T-helper 9 cell (primary cell): ENCODE measurements at places on chromosomes 6 and 20.

DNA sequence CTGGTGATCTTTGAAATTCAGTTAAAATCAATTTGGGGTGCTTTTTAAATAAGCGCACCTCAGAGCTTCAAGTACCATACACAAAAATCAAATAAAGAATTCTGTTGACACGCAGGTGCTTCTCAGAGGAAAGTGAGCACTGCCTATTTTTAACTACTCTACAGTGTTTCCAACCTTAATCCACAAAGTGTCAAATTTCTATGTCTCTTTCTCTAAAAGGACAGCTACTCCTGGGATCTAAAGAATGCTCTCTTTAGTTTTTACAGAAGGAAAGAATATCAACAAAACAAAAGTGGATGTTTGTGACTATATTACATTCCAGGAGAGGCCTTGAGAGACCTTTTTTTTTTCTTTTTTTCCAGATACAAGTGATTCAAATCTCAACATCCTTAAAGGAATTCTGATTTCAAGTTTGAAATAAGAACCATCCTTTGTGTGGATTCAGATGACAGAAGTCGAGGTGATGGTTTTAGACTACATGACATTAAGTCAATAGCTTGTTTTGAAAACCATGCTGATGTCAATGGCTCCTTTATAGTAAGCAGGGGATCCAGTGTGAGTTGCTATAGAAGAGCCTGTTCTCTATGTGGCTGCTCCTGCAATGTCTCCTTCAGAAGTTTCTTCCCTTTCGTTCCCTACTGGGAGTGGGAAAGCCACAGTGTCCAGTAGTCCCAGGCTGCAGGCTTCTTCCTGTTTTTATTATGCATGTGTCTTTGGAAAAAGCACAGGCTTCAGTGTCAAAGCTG is 67.2 kb upstream of the DEFB112 start:
- no peak for DNase-seq

GRCh38 chr20:53768329-53768728 is 174.7 kb upstream of the ZNF217 start:
- no peak for DNase-seq

GRCh38 chr20:41534170-41534569 is 84.0 kb downstream of the CHD6 start:
- no peak for DNase-seq

DNA sequence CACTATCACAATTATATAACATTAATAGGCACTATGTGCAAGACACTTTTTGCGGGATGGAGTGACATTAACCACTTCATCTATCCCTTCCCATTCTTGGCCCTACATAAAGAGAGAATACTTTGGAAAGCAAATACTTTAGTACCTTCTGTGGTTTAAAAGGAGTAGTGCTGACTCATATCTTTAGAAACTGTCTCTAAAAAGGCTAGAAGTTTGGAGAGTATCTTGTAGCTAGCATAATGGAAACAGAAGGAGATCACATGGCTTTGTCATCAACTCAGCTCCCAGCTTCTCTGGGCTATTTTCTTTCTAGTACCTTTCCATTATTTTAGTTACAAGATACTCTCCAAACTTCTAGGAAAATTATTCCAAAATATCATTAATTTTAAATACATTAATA is 157.5 kb downstream of the ADGRG6 start:
- no peak for DNase-seq

DNA sequence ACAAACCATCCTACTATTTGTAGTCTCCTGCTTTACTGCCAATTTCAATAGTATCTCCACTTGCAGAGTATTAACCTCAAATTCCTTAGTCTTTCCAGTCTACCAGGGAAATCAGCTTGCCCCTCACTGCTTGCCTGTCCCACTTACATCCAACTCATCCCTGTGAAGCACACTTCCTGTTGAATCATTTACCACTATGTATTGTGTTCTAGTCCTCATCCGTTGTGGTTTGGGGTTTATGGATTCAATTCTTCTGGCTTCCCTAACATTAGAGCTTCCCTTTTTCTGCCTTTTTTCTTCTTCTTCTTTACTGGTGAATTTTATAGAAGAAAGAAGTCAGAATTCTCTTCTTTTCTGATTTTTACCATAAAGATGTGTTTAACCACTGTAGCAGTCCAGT is 5.1 kb upstream of the TXLNB start:
- no peak for DNase-seq

DNA sequence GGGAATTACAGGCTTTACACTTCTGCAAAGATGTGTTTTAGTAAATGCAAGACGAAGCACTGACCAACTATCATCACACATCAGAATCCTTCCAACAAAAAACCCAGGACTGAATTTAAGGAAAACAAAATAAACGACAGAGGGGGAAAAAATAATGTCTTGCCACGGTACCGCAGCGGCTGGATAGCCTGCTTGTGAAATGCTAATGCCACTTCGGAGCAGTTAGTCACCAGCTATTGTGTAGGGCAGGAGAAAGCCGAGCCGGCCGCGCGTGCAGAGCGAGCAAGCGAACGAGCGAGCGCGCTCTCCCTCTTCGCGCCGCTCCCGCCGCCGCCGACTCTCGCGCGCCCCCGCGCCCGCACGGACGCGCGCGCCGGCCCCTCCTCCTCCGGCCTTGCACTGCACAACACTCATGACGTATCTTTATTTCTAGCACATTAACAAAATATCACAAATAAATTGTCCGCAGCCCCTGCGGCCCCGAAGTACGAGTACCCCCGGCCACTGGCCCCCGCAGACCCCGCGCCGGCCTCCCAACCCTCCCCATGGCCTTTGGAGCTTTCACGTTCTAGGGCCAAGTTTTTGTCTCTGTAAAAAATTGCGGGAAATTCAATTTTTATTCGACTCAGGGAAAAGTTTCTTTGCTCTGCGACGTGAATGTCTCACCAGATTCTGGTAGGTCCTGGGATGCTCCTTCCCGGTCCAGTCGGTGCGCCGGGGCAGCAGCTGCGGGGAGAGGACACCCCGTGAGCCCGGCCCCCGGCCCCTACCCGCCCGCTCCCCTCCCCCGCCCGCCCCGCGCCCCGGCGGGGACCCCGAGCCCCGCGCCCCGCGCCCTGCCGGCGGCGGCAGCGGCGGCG is 1.0 kb downstream of the PHIP start:
- peak; percentile 78 for DNase-seq

GRCh38 chr6:489001-489400 is 97.4 kb downstream of the IRF4 start:
- DNase-seq, result no peak

GRCh38 chr6:80380566-80380965 is 274.1 kb downstream of the BCKDHB start:
- DNase-seq, result no peak

DNA sequence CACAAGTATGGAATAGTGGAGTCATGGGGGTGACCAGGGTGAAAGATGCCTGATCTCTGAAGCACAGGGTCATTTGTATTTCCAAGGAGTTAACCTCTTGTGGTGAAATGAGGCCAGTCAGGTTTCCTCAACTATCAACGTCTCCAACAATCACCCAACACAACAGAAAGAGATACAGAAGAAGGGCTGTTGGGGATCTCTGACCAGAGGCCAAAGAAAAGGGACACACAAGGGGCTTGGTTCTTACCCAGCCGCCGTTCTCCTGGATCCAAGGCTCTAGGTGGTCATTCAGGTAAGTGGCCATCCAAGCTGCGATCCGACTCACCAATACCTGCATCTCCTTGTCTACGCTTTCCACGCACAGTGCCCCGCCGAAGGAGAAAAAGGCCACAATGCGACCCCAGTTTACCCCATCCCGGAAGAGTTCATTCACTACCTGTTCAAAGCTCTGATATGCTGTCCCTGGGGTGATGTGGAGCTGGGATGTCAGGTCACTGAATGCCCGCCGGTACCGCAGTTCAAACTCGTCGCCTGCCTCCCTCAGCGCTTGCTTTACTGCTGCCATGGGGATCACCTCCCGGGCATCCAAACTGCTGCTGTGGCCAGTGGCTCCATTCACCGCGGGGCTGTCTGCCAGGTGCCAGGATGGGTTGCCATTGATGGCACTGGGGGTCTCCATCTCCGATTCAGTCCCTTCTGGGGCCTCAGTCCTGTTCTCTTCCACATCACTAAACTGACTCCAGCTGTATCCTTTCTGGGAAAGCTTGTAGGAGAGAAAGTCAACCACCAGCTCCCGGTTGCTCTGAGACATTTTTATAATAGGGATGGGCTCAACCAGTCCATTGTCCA is 1.0 kb downstream of the BCL2L1 start:
- DNase-seq, result no peak

DNA sequence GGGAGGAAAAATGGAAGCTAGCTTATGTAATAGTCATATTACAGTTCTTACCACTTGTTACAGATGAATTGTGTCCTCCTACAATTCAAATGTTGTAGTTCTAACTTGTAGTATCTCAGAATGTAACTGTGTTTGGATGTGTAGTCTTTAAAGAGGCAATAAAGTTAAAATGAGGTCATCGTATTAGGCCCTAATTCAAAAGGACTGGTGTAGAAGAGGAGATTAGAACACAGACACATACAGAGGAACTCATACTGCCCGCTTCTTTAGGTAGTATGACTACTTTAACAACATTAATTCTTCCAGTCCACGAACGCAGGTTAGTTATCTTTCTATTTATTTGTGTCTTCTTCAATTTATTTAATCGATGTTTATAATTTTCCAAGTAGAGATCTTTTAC is 46.5 kb upstream of the TPD52L1 start:
- no peak for DNase-seq

GRCh38 chr6:107125771-107126170 is 10.5 kb upstream of the BEND3 start:
- no peak for DNase-seq

DNA sequence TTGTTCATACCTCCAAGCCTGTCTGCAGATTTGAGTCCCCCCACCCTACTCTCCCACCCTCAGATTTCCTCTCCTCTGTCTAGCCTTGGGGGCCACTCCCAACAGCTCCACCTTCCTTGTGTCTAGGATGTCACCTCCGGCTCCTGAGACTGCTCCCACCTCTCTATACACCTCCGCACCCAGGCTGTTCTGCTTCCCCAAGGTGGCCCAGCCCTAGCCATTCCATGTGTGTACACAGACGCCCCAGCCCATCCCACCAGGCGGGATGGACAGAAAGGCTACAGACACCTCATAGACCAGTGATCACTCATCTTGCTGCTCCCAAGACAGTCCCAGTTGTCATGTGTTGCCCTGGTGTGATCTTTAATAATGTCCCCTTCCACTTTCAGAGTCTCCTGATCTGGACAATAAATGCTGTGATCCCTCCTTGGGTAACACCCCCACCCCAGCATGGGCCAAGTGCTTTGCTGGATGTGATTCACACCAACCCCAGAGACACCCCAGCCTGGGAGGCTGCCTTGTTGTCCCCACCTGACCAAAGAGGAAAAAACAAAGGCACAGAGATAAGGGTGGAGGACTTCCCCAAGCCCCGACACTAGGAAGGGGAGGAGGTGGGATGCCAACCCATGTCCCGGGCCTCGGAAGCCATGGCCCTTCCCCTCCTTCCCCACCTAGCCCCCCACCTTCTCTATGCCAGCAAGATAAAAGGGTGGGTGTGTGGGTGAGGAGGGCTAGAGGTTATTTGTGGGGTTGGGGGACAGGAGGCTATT is 36.1 kb downstream of the MDFI start:
- no peak for DNase-seq

DNA sequence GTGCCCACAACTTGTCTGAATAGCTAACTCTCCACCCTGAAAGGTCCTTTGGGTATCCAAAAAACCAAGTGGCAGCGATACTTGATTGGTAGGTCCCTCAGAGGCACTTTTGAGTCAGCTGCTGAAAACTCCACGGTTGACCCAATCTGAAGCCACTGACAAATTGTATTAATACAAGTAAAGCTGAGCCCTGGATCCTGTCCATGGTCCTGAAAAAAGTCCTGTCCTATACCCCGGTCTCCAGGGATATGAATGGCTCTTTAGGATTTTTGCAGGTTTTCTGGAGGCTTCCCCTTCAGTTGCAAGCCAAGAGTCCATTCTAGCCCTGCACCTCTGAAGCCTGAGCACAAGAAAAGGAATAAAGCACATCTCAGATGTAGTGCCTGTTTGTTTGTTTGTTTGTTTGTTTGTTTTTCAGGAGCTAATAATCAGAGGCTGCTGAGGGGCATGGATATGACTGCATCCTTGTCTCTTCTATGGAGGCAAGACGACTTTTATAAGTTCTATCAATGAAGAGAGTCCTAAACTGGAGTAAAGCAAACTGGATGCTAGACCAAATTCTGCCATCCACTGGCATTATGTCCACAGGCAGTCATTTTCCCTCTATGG is 1.7 kb upstream of the SLC12A5 start:
- DNase-seq, result no peak

DNA sequence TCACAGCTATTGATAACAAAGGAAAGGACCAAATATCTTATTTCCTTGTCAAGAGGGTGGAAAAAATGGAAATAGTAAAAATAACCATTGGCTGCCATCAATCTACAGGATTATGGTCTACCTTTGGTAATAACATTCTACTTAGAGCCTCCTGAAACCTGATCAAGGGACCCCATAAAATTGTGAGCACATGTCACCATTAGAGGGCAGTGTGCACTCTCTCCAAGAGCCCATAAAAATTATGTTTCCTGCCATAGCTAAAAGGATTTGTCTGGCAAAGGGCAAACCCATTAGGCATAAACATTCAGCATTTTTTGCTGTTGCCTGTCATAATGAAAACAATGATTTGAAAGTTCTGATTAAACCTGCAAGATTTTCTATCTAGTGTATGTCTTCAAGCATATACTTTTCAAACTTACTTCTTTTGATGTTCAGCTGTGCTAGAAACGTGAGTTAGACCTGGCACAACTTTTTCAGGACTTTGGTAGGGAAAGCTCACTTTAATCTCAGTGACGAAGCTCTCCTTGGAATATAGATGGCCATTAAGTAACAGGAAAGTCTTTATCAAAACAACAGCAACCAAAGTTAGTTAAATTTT is 120.7 kb upstream of the ZFP64 start:
- peak; percentile 23 for DNase-seq

DNA sequence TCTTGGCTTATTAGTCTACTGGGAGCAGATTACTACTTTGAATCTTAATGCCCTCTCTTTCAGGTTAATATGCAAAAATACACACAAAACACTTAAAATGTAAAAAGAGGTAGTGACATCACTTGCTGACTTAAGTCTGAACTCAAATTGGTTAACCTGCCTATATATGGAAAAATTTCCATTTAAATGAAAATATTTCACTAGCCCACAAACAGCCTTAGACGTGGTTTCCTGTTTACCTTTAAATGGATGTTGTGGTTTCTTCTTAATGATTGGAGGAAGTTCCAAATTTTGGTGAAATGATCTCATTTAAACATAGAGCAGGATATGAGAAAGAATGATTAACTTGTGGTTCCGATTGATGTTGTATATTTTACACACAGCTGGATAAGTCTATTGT is 553.7 kb downstream of the CD109 start:
- DNase-seq, result no peak

DNA sequence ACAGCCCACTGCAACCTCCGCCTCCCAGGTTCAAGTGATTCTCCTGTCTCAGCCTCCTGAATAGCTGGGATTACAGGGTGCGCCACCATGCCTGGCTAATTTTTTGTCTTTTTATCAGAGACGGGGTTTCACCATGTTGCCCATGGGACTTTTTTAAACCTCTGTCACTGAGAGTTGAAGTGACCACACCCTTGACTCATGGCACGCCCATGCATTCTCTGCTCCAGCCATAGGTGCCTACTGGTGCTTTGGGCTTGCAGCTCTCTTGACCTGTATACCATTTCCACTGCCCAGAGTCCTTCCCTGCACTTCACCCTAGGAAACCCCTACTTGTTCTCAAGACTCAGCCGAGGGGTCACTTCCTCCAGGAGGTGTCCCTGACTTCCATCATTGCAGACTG is 2.4 kb upstream of the SCRT2 start:
- DNase-seq, result no peak
